ENCODE measurements at places on chromosomes 7 and 10.
A peak's percentile ranks its signal among the peaks of the same experiment; 100 is the strongest.

DNA sequence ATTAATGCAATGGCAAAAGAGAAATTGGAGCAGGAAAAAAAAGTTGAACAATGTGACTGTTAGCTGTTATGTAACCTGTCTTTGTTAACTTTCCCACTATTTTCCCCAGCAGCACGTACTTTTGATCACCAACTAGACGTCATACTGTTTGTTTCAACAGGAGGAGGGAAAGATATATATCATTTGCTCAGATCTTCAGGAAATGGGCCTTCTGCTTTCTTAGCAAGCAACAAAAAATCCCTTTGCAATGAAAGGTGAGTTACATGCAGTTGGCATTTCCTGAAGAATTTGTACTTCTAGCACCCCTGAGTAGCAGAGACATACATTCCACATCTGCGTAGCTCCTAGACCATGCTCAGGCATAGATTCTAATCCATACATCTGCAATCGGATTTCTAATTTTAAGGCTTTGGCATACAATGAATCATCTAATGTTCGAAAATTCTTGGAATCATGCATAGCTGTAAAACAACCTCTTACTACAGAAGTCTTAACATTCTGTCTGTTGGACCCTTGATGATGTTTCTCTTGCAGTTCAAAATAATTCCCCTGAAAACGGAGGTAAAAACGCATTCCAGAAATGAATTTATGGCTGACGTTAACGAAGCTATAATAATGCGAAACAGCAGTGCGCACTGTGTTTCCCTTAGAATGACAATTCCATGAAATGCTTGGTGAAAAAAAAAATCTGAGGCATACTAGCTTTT is 286.9 kb upstream of the MGMT start:
- H3K4me3 ChIP-seq, result no peak overlapping the region
- no peak for DNase-seq
- no peaks in the 10 kb centered on the region for H3K27me3 ChIP-seq
- no peaks in the 10 kb centered on the region for H3K4me1 ChIP-seq
- H3K36me3 ChIP-seq, result no peaks in the 10 kb centered on the region

DNA sequence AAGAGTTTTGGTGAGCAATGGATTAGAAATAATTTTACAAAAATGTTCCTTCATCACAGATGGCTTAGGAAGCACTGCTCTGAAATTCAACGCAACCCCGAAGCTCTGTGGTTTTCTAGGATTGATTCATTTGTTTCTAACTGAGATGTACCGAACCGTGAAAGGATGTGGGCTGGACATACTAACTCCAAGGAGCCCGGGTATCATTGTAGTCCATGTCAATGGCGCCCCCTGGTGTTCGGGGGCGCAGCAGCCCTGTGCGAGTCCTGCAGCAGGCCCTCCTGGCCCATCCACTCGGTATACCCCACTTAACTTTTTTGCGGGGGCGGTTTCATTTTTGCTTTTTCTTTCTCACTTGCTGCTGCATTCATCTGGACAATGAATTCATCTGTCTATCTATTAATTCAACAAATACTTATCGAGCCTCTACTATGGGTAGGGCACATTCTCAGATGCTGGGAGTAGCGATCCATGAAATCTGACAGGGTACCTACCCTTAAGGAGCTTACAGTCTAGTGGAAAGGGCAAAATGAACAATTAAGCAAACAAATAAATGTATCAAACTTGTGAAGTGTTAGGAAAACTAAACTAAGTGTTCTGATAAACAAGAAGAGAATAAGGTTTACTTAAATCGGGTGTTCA is 25.2 kb upstream of the ITPRID1 start:
- no peak overlapping the region for H3K27ac ChIP-seq
- peak; percentile 10 for DNase-seq
- H3K36me3 ChIP-seq, result no peaks in the 10 kb centered on the region
- H3K27me3 ChIP-seq, result peaks cover 10% of the 10 kb centered on the region
- no peaks in the 10 kb centered on the region for H3K4me1 ChIP-seq

- no peak overlapping the region for H3K4me3 ChIP-seq
- H3K4me1 ChIP-seq, result no peaks in the 10 kb centered on the region
- no peaks in the 10 kb centered on the region for H3K36me3 ChIP-seq
- no peaks in the 10 kb centered on the region for H3K27me3 ChIP-seq
- no peak overlapping the region for H3K27ac ChIP-seq
- peak; percentile 53 for DNase-seq
Observed at GRCh38 chr10:92156874-92157773, 133.8 kb downstream of the CPEB3 start.

DNA sequence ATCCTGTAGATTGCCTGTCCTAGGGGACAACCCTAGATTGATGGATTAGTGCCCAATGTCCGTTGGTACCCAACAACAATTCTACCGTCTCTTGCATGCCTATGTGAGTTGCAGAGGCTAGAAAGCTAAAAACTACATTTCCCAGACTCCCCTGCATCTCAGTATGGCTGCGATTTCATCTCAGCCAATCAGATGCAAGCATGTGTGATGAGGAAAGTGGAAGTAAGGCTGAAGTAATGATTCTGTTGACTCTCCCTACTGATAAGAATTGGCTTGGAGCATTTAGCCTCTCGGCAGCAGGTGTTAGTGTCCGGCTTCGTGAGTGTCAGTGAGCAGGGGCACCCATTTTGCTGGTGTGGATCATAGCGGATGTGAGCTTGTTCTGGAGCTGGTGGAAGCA is 171.9 kb downstream of the FGFR2 start:
- H3K4me3 ChIP-seq, result no peak overlapping the region
- no peaks in the 10 kb centered on the region for H3K4me1 ChIP-seq
- no peaks in the 10 kb centered on the region for H3K36me3 ChIP-seq
- no peak overlapping the region for H3K27ac ChIP-seq
- DNase-seq, result no peak

DNA sequence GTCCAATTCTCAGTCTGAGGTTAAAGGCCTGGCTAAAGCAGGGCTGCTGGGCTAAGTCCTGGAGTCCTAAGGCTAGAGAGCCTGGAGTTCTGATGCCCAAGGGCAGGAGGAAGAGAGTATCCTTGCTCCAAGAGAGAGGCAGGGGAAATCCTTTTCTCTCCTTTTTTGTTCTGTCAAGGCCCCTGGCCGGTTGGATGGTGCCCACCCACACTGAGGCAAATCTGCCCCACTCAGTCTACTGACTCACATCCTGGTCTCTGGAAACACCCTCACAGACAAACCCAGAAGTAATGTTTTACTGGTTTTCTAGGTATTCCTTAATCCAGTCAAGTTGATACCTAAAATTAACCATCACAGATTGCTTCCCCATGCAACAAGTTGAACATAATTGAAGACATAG is 23.0 kb downstream of the ZNF518A start:
- H3K4me1 ChIP-seq, result peaks cover 3% of the 10 kb centered on the region
- H3K4me3 ChIP-seq, result no peak overlapping the region
- no peak for DNase-seq
- H3K27me3 ChIP-seq, result no peaks in the 10 kb centered on the region
- H3K36me3 ChIP-seq, result peaks cover 10% of the 10 kb centered on the region

- H3K4me3 ChIP-seq, result no peak overlapping the region
- H3K27ac ChIP-seq, result no peak overlapping the region
- H3K4me1 ChIP-seq, result no peaks in the 10 kb centered on the region
- H3K27me3 ChIP-seq, result no peaks in the 10 kb centered on the region
- no peaks in the 10 kb centered on the region for H3K36me3 ChIP-seq
Observed at GRCh38 chr7:159253657-159254056, 109.0 kb upstream of the VIPR2 start.

- DNase-seq, result no peak
- no peak overlapping the region for H3K4me3 ChIP-seq
- no peak overlapping the region for H3K27ac ChIP-seq
- H3K27me3 ChIP-seq, result peaks cover 26% of the 10 kb centered on the region
- no peaks in the 10 kb centered on the region for H3K36me3 ChIP-seq
- peaks cover 20% of the 10 kb centered on the region for H3K4me1 ChIP-seq
Observed at GRCh38 chr7:1712907-1713501, 42.9 kb downstream of the ELFN1 start.

- H3K4me3 ChIP-seq, result no peak overlapping the region
- H3K27ac ChIP-seq, result no peak overlapping the region
- H3K36me3 ChIP-seq, result peaks cover 2% of the 10 kb centered on the region
- no peaks in the 10 kb centered on the region for H3K27me3 ChIP-seq
Observed at GRCh38 chr7:107628461-107629064, 32.1 kb upstream of the SLC26A4 start.

DNA sequence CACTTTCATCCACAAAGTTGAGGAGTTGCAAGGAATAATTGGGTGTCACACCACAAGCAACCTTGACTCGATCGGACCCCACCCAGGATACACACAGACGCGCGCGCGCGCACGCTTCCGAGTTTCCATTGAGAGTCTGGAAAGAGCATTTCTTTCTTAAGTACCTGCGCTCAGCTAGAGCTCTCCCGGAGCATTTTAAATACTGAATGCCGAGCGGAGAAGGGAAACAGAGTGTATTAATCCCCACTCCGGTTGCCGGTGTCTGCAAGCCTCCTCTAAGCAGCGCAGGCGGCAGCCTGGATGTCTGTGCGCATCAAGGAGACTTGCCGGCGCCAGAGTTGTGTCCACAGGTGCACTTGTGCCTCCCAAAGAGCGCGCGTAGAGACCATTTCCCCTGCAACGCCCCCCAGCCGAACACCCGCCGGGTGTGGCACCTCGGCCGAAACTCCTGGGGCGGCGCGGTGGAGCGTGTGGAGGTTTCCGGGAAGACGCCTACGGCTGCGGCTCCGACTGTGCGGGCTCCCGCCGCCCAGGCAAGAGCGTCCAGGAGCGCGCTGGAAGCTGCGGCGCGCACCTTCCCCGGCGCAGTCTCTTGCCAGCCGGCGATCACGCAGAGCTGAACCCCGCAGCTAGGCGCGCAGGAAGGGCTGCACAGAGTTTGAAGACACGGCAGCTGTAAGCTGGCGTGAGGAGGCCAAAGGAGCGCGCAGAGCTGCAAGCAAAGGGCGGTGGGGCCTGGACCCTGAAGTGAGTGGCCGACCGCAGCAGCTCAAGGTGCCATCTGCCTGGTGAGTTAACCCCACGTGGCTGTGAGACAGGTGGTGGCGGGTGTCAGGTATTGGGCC is 1.1 kb upstream of the FEZF1 start:
- no peak overlapping the region for H3K4me3 ChIP-seq
- H3K27me3 ChIP-seq, result peaks cover 91% of the 10 kb centered on the region
- no peaks in the 10 kb centered on the region for H3K36me3 ChIP-seq
- H3K4me1 ChIP-seq, result peaks cover 38% of the 10 kb centered on the region

DNA sequence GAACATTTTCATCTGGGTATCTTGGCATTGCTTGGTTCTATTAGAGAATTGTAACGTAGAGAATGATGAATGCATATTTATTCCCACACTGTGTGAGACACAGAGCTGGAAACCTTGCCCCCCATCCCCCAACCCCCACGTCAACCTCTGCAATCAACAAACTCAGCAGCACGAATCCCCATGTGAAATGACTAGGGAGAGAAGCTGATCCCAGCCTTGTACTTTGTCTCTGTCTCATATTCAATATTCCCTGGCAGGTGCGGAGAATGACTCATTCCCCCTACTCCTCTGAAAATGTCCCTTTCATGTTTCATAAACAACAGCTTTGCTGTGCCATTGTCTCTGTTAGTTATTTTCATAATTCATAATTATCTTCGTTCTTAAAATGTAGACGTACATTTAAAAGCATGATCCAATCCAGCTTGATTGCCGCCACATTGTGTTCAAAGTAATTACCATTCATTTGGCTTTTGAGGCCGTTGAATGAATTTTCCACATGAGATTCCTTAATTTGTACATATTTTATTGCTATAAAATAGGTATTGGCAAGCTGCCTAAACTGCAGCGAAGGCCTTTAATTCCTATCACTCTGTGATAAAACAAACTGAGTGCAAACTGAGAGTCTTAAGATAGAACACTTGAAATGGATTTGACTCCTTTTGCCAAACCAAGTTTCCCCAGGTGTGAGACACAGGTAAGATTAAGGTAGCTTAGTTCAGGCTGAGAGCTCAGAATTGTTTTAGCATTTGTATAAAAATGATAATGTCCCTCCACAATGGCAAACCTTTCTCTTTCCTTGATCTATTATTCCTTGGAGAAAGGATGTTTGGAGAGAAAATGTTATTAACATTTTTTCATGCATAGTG is 920.2 kb downstream of the TYW1 start:
- no peaks in the 10 kb centered on the region for H3K27me3 ChIP-seq
- no peaks in the 10 kb centered on the region for H3K4me1 ChIP-seq
- H3K36me3 ChIP-seq, result no peaks in the 10 kb centered on the region
- H3K27ac ChIP-seq, result no peak overlapping the region
- H3K4me3 ChIP-seq, result no peak overlapping the region

DNA sequence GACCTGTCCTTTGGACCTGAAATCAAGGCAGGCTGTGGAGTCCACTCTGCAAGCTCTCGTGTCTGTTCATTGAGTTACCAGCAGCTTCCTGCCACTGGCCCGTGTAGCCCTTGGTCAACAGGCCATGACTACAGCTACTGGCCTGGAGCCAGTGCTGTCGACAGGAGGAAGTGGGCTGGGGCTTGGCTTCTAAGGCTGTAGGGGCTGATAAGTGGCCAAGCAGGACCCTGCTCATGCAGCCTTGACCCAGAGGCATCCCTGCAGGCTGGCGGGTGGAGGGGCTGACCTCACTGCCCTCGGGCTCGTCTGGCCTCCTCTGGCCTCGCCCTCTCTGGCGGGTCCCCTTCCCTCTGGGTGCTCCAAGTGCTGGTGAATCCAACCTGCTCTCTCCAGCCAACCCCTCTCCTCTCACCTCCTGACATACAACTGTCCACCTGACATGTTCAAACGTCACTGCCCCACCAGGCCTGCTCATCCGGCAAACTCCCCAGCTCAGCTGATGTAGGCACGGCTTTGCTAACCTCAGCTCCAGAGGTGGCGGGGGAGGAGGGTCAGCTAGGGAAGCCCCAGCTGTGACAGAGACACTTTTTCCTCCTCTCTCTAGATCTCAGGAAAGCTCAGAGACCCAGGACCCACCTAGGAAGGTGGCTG is 188.6 kb upstream of the LYZL2 start:
- no peak overlapping the region for H3K4me3 ChIP-seq
- DNase-seq, result peak; percentile 31
- H3K27ac ChIP-seq, result no peak overlapping the region
- H3K4me1 ChIP-seq, result peaks cover 27% of the 10 kb centered on the region

GRCh38 chr10:74637685-74638084 is 188.7 kb upstream of the KAT6B start:
- no peak overlapping the region for H3K27ac ChIP-seq
- peaks cover 23% of the 10 kb centered on the region for H3K36me3 ChIP-seq
- no peaks in the 10 kb centered on the region for H3K27me3 ChIP-seq
- H3K4me1 ChIP-seq, result no peaks in the 10 kb centered on the region
- H3K4me3 ChIP-seq, result no peak overlapping the region

GRCh38 chr10:100670828-100671479 is 74.4 kb upstream of the PAX2 start:
- no peak overlapping the region for H3K4me3 ChIP-seq
- H3K4me1 ChIP-seq, result no peaks in the 10 kb centered on the region
- peaks cover 92% of the 10 kb centered on the region for H3K27me3 ChIP-seq
- no peaks in the 10 kb centered on the region for H3K36me3 ChIP-seq
- no peak for DNase-seq

Data from mesenchymal stem cell (in vitro differentiated cells and primary cell).